Ovary (tissue), 10 donors: ENCODE measurements at places on chromosomes 3 and 15.

GRCh38 chr3:1987980-1988379 is 110.7 kb upstream of the CNTN4 start:
- DNase-seq, result no peak
- no peaks in the 10 kb centered on the region for H3K4me1 ChIP-seq
- H3K27me3 ChIP-seq, result no peaks in the 10 kb centered on the region
- H3K27ac ChIP-seq, result no peak overlapping the region
- no peaks in the 10 kb centered on the region for H3K36me3 ChIP-seq

DNA sequence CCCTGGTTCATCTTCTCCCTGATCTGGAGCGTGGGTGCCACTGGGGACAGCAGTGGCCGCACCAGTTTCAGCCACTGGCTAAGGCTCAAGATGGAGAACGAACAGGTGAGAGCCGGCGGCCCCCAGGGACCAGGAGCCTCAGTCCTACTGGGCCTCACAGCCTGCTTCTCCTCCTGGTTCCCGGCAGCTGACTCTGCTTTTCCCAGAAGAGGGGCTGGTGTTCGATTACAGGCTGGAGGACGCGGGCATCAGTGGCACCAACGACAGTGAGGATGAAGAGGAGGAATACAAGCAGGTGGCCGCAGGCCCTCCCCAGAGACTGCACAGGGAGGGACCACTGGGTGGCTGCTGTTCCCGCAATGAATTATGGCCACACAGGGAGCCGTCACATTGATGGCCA is 54.4 kb downstream of the DNAH1 start:
- H3K4me3 ChIP-seq, result no peak overlapping the region
- H3K27me3 ChIP-seq, result no peaks in the 10 kb centered on the region
- H3K36me3 ChIP-seq, result no peaks in the 10 kb centered on the region
- no peak overlapping the region for H3K27ac ChIP-seq
- no peak for DNase-seq

- H3K27me3 ChIP-seq, result no peaks in the 10 kb centered on the region
- no peak for DNase-seq
- no peak overlapping the region for H3K4me3 ChIP-seq
- H3K27ac ChIP-seq, result no peak overlapping the region
These were observed 93.9 kb upstream of the SLCO3A1 start for GRCh38 chr15:91759560-91759959.

DNA sequence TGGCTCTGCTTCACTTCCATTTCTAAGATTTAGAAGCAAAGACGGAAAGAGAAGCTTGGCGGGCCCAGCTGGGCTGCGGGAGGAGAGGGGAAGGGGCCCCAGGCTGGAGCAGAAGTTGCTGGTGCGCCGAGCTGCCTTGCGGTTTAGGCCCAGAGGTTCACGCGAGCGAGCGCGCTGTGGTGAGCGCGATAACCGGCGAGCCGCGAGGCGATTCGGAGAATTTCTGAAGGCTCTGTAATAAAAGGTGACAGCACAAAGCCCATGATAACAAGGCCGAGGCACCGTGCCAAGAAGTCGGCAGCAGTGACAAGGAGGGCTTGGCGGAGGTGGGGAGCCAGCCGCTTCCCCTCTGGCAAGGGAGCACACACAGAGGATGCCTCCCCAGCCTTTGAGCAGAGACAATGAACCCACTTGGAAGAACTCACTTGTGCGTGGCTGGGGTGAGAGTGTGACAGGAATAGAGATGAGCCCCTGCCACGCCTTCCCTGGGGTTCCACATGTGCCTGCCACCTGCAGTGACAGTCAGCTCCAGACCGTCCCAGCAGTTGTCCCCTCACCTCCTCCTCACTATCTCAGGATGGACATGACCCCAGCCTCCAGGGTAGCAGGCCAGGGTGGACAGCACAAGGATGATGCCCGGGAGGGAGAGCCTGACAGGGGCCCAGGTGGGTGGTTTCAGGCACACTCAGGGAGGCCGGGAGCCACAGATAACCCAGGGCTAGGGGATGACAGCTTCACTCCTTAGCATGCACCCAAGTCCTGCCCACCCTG is 315.2 kb downstream of the UACA start:
- H3K4me1 ChIP-seq, result no peaks in the 10 kb centered on the region
- H3K36me3 ChIP-seq, result no peaks in the 10 kb centered on the region
- no peak for DNase-seq
- H3K4me3 ChIP-seq, result no peak overlapping the region
- H3K27me3 ChIP-seq, result no peaks in the 10 kb centered on the region

DNA sequence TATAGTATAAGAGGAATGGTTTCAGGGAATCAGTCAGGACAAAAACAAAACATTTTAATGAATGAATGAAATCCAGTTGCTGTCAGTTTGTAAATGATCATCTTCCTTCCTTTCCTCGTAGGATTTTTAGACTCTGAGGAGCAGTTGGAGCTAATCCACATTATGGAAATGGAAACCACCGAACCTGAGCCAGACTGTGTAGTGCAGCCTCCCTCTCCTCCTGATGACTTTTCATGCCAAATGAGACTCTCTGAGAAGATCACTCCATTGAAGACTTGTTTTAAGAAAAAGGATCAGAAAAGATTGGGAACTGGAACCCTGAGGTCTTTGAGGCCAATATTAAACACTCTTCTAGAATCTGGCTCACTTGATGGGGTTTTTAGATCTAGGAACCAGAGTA is 3.1 kb downstream of the TIPARP start:
- no peak overlapping the region for H3K27ac ChIP-seq
- DNase-seq, result no peak
- H3K27me3 ChIP-seq, result no peaks in the 10 kb centered on the region
- H3K4me1 ChIP-seq, result peaks cover 8% of the 10 kb centered on the region
- no peak overlapping the region for H3K4me3 ChIP-seq
- H3K36me3 ChIP-seq, result no peaks in the 10 kb centered on the region

GRCh38 chr15:41817327-41817726 is 10.6 kb upstream of the JMJD7 start:
- no peak overlapping the region for H3K27ac ChIP-seq
- H3K36me3 ChIP-seq, result no peaks in the 10 kb centered on the region
- no peaks in the 10 kb centered on the region for H3K27me3 ChIP-seq
- no peaks in the 10 kb centered on the region for H3K4me1 ChIP-seq

- no peaks in the 10 kb centered on the region for H3K4me1 ChIP-seq
- H3K27ac ChIP-seq, result no peak overlapping the region
- H3K4me3 ChIP-seq, result no peak overlapping the region
- DNase-seq, result no peak
These were observed 80.1 kb upstream of the PLSCR5 start for GRCh38 chr3:146685050-146685814.

GRCh38 chr3:55826731-55827496 is 339.8 kb upstream of the WNT5A start:
- H3K27ac ChIP-seq, result no peak overlapping the region
- DNase-seq, result no peak

DNA sequence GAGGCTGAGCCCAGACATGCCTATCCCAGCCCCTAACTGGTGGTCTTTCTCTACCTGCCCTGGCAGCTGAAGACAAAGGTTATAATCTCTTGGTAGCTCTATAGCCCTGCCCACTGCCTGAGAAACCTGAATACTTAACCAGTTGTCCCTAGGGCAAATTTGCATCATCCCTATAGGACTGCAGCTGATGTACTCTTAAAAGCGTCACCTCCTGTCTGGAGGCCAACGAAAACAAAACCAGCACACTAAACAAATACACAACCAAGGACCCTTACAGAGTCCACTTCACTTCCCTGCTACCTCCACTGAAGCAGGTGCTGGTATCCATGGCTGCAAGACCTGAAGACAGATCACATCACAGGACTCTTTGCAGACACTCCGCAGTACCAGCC is 98.0 kb downstream of the KCNAB1 start:
- no peaks in the 10 kb centered on the region for H3K27me3 ChIP-seq
- H3K4me3 ChIP-seq, result no peak overlapping the region
- H3K4me1 ChIP-seq, result no peaks in the 10 kb centered on the region
- no peak overlapping the region for H3K27ac ChIP-seq
- no peak for DNase-seq

DNA sequence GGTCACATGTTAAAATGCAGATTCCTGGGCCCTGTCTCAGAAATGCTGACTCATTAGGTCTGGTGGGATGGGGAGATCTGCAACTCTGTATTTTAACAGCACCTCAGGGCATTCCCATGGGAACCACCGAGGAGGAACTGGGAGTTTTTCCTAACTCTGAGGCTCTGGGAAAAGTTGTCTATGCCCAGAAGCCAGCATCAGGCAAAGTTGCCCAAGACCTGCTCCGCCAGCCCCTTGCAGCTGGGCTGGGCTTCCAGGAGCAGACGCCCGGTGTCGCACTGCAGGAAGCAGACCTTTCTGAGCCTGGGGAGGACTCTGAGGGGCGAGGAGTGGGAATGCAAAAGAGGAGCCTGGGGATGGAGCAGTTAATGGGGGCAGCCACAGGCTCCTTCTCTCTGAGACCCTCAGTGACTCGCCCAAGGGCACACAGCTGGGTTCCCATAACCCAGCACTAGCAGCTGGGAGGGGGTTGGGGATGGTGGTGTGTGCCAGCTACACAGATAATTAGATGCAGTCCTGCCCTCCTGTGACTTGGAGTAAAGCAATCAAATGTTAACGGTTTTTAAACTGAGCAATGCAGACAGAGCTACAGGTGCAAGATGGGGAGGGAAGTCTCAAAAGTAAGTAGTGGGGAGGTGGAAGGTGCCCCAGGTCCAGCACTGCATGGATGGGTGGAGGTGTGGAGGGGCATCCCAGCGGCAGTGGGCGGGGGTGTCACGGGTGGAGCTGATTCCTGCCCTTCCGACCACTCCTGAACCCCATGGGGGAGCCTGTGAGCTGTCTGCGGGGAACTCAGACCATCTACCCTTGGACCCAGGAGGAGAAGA is 100.4 kb downstream of the LSM3 start:
- no peaks in the 10 kb centered on the region for H3K36me3 ChIP-seq
- DNase-seq, result no peak
- H3K27me3 ChIP-seq, result no peaks in the 10 kb centered on the region
- H3K27ac ChIP-seq, result no peak overlapping the region

- no peak overlapping the region for H3K27ac ChIP-seq
- no peaks in the 10 kb centered on the region for H3K36me3 ChIP-seq
- no peak overlapping the region for H3K4me3 ChIP-seq
These were observed 16.1 kb downstream of the PAQR9 start for GRCh38 chr3:142947352-142947751.

DNA sequence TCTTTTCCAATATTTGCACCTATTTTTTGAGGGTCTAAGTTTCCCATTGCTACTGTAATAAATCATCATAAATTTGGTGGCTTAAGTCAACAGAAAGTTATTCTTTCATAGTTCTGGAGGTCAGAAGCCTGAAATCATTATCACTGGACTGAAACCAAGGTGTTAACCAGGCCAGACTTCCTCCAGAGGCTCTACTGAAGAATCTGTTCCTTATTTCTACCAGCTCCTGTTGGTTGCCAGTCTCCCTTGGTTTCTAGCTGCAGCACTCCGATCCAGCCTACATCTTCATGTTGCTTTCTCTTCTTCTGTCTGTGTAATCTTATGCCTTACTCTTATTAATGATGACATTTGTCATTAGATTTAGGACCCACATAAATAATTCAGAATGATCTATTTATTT is 22.0 kb upstream of the ARPP21 start:
- H3K27me3 ChIP-seq, result no peaks in the 10 kb centered on the region
- H3K4me1 ChIP-seq, result no peaks in the 10 kb centered on the region
- no peaks in the 10 kb centered on the region for H3K36me3 ChIP-seq

DNA sequence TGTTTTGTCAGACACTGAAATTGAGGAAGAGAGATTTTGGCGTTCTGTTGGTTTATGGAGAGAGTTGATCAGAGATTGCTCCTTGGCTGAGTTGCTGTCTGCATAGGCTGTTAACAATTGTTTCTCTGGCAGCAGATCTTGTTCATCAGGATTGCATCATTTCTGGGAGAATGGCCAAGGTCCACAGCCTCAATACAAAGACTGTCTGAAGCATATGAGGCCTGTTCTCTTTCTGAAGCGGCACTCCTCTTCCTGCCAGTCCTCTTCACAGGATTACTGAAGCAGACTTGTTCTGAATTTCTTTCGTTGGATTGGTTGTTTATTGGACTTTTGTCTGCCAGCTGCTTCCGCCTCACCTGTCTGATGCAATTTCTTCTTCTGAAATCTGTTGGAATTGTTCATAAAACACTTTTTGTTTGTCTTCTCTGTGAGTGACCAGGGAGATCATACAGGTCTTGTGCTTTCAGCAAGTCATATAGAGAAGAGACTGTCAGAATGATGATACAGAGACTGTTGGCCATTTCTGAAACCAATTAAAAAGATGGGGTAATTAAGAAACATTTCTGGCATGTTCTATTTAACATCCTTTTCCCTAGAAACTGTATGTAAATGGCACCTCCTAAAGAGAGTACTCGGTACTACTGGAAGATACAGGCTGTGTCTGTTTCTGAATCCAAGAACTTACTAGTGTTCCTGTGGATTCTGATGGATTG is 25.5 kb downstream of the SETD5 start:
- DNase-seq, result peak; percentile 68
- no peaks in the 10 kb centered on the region for H3K4me1 ChIP-seq
- no peak overlapping the region for H3K4me3 ChIP-seq

DNA sequence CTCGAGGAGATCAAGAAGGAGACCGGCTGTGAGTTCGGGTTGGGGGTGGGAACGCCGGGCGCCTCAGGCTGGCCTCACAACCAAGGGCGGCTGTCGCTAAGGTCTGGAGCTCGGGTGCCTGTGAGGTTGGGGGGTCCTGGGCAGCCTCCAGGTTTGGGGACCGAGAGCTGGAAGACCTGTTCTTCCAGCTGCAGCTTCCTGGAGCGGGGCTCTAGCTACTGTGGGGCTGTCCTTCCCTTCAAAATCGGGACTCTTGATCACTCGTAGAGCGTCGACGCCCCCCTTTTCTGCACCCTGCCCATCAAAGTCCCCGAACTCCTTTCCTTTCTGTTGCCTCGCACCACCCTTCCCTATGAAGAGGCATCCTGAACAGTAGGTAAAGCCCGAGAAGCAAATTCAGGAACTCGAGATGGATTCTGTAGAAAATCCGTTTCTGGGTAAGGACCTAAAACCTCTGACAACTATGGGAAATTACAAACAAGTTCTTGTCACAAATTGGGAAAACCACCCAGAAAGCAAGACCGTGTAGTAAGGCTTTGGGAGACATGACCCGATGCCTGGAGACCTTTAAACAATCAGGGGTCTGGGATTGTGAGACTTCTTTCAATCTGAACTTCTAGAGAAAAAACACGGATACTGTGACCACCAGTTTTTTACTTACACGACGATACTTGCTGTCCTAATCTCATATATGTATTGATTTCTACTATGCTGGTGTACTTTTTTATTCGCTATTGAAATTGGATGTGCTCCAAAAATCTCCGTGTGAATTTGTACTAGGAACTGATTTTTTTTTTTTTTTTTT is 556 bp downstream of the CHP1 start:
- H3K36me3 ChIP-seq, result no peaks in the 10 kb centered on the region
- peak overlapping the region; percentile 66 for H3K27ac ChIP-seq
- no peaks in the 10 kb centered on the region for H3K27me3 ChIP-seq
- H3K4me1 ChIP-seq, result peaks cover 2% of the 10 kb centered on the region
- no peak for DNase-seq

DNA sequence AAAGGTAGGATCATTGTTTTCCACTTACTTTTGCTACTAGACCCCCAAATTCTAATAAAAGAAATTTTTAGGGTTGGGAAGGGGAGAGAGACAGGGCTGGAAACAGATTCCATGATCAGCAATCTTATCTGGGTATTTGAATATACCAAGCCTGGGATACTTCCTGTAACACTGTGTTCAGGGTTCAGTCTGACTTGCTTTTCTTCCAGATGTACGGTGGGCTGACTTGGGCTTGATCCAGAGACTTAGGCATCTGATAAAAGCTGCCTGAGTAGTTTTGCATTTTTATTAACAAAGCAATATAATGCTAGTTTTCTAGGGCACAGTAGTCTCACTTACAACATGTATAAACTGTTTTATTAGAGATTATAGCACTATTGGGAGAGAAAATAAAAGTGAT is 49.2 kb downstream of the KCNMB2 start:
- H3K36me3 ChIP-seq, result no peaks in the 10 kb centered on the region
- no peak for DNase-seq
- H3K27me3 ChIP-seq, result no peaks in the 10 kb centered on the region
- H3K4me1 ChIP-seq, result peaks cover 5% of the 10 kb centered on the region
- H3K4me3 ChIP-seq, result no peak overlapping the region
